Stimulated activated CD4-positive, alpha-beta T cell treated with anti-CD3 and anti-CD28 coated beads, Interleukin-1b, Interleukin-23, amount 100 ng/mL, for 24 hours (primary cell): ENCODE measurements at places on chromosomes 6 and 20.

GRCh38 chr6:124963416-124963785 lies 1.2 kb downstream of the RNF217 start:
- DNase-seq = no peak

DNA sequence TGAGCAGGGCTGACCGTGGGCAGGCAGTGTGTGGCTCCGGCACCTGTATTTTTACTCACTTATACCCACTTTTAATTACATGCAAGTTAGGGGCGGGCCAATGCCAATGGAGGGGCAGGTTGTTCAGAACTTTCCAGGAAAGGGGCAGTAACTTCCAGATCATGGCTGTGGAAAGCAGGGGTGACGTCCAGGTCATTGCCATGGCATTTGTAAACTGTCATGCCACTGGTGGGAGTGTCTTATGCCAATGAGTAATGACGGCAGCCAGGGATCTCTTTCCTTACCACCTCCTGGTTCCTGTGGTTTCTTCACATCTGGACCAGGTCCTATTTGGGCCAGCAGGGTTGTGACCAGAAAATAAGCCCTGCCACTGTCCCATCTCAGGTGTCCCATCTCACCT lies 258.7 kb downstream of the THBS2 start:
- DNase-seq = no peak

DNA sequence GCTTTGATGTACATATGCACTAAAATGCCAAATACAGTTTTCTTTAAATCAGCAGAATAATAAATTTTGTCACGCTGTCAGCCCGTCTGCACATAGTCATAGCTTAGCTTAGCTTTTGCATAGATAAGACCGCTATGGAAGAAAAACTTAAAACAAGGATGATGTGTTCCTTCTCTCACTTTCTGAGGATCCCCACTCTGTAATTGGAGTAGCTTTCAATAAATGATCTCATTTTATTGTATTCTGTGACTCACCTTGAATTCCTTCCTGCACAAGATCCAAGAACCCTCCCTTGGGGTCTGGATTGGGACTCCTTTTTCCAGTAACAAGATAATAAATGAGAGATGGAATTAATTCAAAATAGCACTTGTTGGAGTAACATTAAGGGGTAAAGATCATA lies 186.2 kb downstream of the CDH26 start:
- DNase-seq = no peak

- DNase-seq = peak; percentile 16
Observed at GRCh38 chr20:61719691-61720347, 345.9 kb downstream of the TAF4 start.

DNA sequence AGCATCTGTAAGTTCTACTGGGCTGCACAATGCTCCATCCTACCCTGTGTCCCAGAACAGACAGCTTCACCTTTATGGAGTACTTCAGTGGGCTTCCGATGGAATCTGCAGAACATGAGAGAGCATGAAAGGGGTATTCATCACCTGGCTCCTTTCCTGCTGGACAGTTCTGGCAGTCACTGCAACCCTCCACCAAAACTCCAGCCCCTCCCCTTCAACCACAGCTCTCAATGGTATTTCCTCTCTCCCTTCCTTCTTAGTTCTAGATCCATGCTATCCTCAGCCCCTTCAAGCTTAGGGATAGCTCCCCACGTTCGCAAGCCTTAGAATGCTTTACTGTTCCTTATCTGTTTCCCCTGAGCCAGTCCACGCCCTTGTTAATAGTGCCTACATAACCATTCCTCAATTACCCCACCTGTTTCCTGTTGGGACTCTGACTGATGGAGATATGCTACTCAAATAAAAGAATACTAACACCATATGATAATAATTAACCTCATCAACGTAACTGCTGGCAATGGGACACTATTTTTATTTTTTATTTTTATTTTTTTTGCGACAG lies 26.8 kb downstream of the TRAM2 start:
- no peak for DNase-seq

- DNase-seq = no peak
Observed at GRCh38 chr20:53346335-53346648, 247.3 kb downstream of the ZNF217 start.

DNA sequence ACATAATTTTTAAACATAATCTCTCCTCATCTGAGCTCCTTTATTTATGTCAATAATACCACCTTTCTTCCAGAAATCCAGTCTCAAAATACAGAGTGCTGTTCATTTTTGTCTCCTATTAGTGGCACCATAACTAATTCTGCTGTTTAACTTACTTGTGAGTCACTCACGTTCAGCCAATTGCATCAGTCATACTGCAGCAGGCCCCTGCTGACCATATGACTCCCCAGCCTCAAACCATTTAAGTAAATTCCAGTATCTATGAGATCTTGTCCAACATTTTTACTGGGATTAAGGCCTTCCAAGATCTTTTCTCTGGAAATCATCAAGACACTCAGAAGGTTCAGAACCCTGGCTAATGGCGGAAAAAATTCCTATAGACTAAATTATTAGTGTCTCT lies 982.2 kb upstream of the MAP3K7 start:
- DNase-seq = no peak

GRCh38 chr6:6678185-6678671 lies 89.7 kb downstream of the LY86 start:
- DNase-seq = no peak

DNA sequence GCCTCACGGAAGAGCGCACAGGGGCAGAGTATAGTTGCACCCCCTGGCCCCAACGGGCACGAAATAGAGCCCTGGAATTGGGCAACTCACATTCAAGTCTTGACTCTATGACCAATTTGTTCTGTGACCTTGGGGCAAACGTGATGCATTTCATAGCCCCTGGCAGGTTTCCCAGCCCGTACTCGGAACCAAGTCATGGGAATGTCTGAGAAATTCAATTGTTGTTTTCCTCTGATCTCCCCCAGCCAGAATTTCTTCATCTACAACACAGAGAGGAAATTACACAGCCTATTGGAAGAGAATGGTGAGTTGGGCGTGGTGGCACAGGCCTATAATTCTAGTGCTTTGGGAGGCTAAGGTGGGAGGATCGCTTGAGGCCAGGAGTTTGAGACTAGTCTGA lies 322.3 kb upstream of the SULF2 start:
- no peak for DNase-seq

DNA sequence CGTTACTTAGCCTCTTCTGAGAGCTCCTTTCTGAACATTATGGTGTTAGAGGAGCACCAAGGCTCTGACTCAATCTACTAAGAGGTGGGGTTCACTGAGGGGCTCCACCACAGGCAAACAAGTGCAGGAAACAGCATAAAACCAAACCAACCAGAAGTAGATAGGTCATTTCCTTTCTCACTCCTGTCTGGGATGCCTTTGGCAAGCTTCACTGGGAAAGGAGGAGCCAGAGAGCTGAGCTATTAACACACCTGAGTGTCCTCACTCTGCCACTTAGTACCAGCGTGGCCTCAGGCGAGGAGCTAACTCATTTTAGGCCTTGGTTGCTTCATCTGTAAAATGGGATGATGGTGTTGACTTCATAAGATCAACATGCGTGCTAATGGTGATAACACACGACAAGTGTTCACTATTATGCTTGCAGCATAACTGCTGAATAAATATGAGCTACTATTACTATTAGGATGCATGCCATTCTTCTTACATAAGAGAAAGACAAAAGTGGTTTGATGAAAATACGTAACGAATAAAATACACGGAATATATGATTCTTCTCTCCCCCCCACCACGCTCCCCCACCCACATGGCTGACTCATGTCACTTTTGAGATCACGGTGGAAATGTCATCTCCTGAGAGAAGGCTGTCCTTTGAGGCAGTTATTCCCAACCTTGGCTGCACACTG lies 185.4 kb downstream of the BCAS1 start:
- peak; percentile 31 for DNase-seq

DNA sequence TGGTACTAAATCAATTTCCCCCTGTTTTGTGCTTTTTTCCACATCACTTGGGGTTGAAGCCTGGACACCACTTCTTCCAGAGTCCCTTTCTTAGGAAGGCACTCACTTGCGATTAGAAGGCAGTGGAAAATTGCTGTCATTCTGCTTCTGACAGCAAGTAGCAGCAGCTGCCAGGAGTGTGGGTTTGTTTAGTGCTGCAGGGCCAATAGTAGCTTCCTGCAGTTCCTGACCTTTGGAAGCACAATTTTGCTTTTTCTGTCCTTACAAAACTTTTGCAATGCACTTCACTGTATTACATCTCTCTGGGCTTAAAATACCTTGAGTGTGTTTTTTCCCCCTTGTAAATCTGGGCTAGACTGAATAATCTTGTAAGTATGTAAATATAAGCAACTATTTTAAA lies 12.5 kb upstream of the HLA-DRA start:
- no peak for DNase-seq

DNA sequence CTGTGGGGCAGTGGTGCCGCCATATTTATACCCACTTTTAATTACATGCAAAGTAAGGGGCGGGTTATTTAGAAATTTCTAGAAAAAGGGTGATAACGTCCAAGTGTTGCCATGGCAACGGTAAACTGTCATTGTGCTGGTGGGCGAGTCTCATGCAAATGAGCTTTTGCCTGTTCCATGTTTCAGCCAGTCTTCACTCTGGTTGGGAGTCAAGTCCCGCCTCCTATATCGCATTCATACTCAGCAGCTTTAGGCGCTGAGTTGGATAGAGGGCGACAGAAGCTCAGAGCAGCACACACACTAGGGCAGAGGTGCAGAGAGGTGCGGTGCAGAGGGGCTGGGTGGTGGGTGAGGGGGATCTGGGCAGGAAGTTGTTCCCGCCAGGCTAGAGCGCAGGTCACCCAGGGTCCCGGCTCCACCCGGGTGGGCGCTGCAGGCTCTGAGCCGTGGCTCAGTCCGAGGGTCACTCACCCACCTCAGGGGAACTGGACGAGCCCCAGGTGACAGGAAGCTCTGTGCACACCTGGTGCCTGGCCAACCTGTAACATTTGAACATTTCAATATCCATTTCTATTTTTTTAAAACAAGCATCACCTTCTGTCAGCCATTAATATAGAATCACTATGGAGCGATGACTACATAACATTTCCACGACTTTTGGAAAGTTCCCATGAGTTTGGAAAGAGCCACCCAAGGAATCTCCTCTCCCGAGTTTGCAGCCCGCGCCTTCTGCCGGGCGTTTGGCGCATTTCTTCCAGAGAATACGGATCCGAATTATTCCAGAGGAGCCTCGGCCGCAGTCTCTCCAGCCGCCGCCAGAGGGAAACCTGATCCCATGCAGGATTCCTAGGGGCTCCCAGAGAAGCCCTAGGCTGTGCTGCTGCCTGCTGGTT lies 89.1 kb upstream of the PHACTR3 start:
- DNase-seq = no peak

DNA sequence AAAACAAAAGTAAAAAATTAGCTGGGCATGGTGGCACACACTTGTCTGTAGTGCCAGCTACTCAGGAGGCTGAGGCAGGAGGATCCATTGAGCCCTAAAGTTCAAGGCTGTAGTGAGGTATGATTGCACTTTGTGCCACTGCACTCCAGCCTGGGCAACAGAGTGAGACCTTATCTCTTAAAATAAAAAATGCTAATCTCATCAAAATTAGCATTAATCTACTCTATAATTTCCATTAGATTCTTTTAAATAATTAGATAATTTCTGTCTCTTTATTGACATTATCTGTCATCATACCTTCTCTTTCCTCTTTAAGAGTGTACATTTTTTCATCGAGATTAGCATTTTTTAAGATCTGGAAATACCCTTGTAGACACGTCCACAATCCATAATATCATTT lies 48.0 kb downstream of the PHACTR3 start:
- DNase-seq = no peak

GRCh38 chr6:79718509-79719247 lies 87.5 kb downstream of the SH3BGRL2 start:
- no peak for DNase-seq

GRCh38 chr20:25282796-25283195 lies 34.9 kb downstream of the PYGB start:
- DNase-seq = no peak

GRCh38 chr6:111478749-111479148 lies 4.3 kb downstream of the REV3L start:
- no peak for DNase-seq

GRCh38 chr20:63232235-63233060 lies 3.3 kb upstream of the BIRC7 start:
- DNase-seq = no peak

DNA sequence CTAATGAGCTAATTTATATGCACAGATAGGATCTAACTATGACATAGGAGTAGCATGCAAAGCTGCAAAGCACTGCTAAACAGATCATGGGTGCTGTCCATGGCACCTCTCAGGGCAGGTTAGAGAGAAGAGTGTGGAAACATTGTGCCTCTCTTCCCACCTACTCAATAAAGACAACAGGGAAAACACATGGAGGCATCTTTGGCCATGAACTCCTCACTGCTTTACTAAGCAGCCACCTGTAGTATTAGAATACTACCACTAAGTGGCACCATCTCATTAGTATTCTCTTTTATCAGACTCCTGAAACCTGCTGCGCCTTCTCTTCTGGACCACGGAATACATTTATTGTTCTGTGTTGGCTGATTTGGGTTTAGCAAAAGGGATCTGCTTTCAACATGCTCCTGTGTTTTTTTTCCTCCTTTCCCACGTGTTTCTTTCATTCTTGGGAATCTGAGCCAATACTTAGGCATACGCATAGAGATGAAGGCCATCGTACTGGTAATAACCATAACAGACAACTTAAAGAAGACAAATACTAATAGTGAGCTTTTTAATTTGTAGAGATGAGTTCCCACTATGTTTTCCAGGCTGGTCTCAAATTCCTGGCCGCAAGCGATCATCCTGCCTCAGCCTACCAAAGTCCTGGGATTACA lies 9.4 kb upstream of the HDDC2 start:
- DNase-seq = no peak

DNA sequence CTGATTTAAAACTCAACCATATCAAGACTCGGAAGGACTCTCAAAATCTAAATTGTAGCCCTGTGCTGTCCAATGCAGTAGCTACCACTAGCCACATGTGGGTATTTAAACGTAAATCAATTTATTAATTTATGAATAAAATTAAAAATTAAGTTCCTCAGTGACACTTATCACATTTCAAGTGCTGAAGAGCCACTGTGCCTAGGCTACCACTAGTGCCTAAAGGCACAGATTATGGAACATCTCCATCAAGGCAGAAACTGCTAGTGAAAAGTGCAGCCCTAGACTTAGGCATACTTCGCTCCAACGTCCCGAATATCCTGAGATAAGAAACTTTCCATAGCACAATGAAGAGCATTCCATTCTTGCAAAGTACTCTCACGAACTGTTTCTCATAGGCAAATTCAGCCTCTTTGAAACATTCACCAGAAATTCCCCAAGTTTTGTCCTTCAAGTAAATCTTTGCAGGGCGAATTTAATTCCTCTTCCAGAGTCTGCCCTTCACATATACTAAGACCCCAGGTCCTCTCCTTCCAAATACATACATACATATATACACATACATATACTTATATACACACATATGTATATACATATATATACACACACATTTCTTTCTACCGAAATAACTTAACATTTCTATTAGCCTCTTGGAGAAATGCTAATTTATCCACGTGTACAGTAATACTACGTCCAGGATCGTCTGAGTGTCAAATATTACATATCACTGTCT lies 1.3 kb downstream of the SUPT3H start:
- DNase-seq = no peak

GRCh38 chr20:2707353-2708072 lies 14.9 kb downstream of the EBF4 start:
- no peak for DNase-seq
